ENCODE measurements at places on chromosomes 3 and 15.

GRCh38 chr3:65484964-65485363 is 553.8 kb downstream of the MAGI1 start:
- DNase-seq, result no peak

GRCh38 chr15:25541228-25541627 is 102.4 kb upstream of the UBE3A start:
- DNase-seq, result no peak

- no peak for DNase-seq
Measured at GRCh38 chr3:135528413-135529015, 437.0 kb upstream of the PPP2R3A start.

DNA sequence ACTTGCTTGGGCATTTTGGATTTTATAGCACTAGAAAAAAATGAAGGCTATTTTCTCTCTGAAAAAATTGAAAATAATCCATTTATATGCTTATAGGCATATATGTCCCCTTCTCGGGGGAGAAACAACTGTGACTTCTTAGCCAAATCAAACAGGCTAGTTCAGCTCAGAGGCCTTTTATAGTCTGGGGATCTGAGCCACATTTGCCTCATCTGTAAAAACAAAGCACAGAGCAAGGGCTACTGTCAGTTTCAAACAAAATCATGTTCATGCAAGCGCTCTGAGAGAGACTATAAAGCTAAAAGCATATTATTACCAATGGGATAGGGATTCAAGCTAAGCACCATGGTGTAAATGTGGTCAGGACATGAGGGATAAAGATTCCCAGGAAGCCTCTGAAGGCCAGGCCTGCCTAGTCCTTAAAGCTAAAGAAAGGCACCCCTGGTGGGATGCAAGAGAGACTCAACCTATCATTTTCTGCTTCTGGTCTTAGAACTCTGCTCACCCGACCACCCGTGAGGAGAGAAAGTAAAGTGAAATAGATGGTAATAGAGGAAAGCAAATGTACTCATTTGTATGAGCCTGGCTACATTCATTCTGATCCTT is 51.0 kb upstream of the IL12A start:
- no peak for DNase-seq

DNA sequence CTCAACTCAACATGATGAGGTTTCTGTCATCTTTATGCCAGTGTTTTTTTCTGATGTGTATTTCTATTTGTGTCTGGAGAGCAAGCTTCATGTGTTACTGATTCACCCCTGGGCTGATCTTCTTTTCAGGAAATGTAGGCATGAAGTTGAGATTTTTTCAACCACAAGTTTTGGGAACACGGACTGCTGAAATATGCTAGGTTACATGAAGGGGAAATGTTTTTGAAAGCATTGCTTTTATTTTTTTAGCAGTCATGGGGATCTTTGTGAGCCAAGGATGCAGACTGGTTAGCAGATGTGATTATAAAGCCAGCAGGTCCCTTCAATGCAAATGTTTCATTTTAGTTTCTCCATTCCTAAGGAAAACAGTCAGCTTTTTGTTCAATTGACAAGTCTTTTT is 219.3 kb upstream of the COL8A1 start:
- no peak for DNase-seq

GRCh38 chr3:176078906-176079305 is 1118.4 kb downstream of the TBL1XR1 start:
- no peak for DNase-seq

GRCh38 chr3:45968706-45969105 is 25.4 kb downstream of the CXCR6 start:
- DNase-seq, result no peak

DNA sequence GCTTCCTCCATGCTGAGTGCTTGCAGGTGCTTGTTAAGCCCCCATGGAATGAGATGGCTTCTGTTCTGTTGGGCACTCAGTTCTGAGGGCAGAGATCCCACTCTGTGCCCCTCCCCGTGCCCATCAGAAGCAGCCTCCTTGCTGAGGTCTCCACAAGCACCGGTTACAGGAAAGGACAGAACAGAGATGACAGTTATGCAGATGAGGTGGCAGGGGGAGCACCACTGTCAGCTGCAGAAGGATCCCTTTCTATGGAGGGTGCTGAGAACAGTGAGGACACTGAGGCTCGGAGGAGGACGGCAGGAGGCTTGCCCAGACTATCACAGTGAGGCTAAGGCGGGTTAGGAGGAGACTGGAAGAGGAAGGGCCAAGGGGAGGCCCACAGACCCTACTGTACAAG is 12.4 kb downstream of the CACNA2D2 start:
- no peak for DNase-seq
